Large intestine (tissue), 12 donors: ENCODE measurements at places on chromosomes 5 and 9. TPM values are rescaled to one million over a fixed set of nuclear protein-coding genes. Genes with fewer than 3 reads are reported as not detected.

The CCDC180 gene
- 7.5 TPM for polyA plus RNA-seq

The QRFP gene
- 0.36 TPM for polyA plus RNA-seq

The DCP2 gene
- polyA plus RNA-seq: 19.2 TPM

The ANKRD20A1 gene
- 0.73 TPM for polyA plus RNA-seq

The NMUR2 gene
- polyA plus RNA-seq: 0.75 TPM

The PCSK1 gene
- 23.6 TPM for polyA plus RNA-seq

The TRIM7 gene
- 0.61 TPM for polyA plus RNA-seq

The GABBR2 gene
- polyA plus RNA-seq: 0.69 TPM
